Bladder microvascular endothelial cell (primary cell): ENCODE measurements at places on chromosomes 4 and X. TPM values are rescaled to one million over a fixed set of nuclear protein-coding genes. Genes with fewer than 3 reads are reported as not detected.

Gene MGAT4D
- not detected in 2 replicates for total RNA-seq

Gene CXCL3
- total RNA-seq: 0.16 and 1.1 TPM in 2 replicates

Gene CXXC4
- under 0.01 TPM in 2 replicates for total RNA-seq

Gene C4orf51
- not detected in 2 replicates for total RNA-seq

Gene C4orf54
- total RNA-seq: under 0.01 and 0.06 TPM in 2 replicates

Gene NOX1
- not detected in 2 replicates for total RNA-seq

Gene DUSP9
- total RNA-seq: under 0.01 and 0.13 TPM in 2 replicates
